ENCODE measurements at places on chromosomes 6 and 20. TPM values are rescaled to one million over a fixed set of nuclear protein-coding genes. Genes with fewer than 3 reads are reported as not detected.

GRCh38 chr6:130625825-130626527, 201.2 kb upstream of the SMLR1 start:
- H3K27ac ChIP-seq, result no peak overlapping the region
- no peak overlapping the region for H3K4me3 ChIP-seq
- H3K4me1 ChIP-seq, result no peaks in the 10 kb centered on the region
- H3K27me3 ChIP-seq, result no peaks in the 10 kb centered on the region

NHSL1 gene
- total RNA-seq, result 43.0 TPM

- no peak for DNase-seq
- no peak overlapping the region for H3K4me3 ChIP-seq
- no peak overlapping the region for H3K27ac ChIP-seq
- H3K36me3 ChIP-seq, result no peaks in the 10 kb centered on the region
- H3K4me1 ChIP-seq, result peaks cover 17% of the 10 kb centered on the region
Measured at GRCh38 chr20:40565682-40566040, 123.4 kb downstream of the MAFB start.

GPX5 gene
- total RNA-seq, result not detected

DNA sequence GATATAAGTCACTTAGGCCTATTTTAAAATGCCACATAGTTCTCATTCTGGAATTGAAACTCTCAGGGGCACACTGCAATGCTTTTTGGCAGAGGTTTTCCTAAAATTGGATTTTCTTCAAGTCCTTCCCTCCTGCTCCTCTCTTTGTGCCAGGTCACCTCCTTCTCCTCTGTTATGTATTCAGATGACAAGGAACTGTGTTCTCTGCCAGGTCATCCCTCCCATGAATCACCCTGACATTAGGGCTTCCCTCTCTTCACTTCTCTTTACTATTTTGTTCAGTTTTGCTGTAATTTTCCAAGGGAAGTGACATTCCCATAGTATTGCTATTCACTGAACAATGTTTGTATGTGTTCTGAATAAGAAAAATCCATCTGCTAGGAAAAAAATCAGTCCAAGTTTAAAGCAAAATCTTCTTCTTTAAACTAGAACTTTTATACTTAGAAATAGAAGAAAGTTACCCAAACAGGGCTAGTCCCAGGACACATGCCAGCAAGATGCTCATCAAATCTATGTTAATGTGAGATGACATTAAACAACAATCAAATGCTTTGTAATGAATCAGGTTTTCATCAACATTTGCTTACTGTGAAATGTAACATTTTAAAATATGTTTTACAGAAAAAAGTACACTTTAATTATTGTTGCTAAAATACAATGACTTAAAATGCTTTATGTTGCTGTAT, 461.1 kb downstream of the MMUT start:
- no peaks in the 10 kb centered on the region for H3K36me3 ChIP-seq
- H3K27me3 ChIP-seq, result no peaks in the 10 kb centered on the region
- DNase-seq, result no peak
- H3K4me3 ChIP-seq, result no peak overlapping the region
- no peaks in the 10 kb centered on the region for H3K4me1 ChIP-seq

GRCh38 chr6:126312013-126312665, 27.8 kb upstream of the CENPW start:
- H3K4me1 ChIP-seq, result no peaks in the 10 kb centered on the region
- no peak overlapping the region for H3K27ac ChIP-seq
- H3K36me3 ChIP-seq, result no peaks in the 10 kb centered on the region
- no peaks in the 10 kb centered on the region for H3K27me3 ChIP-seq
- H3K4me3 ChIP-seq, result no peak overlapping the region
- DNase-seq, result no peak

GRCh38 chr6:156660389-156660788, 116.8 kb upstream of the ARID1B start:
- no peak for DNase-seq
- H3K4me1 ChIP-seq, result peaks cover 16% of the 10 kb centered on the region
- H3K27me3 ChIP-seq, result no peaks in the 10 kb centered on the region
- no peak overlapping the region for H3K27ac ChIP-seq
- H3K4me3 ChIP-seq, result no peak overlapping the region

RIN2 gene
- total RNA-seq, result 59.1 TPM

All from heart left ventricle (tissue), 16 donors.